Stimulated activated CD8-positive, alpha-beta memory T cell treated with anti-CD3 and anti-CD28 coated beads, Interleukin-7, amount 100 ng/mL, for 1 hour (primary cell): ENCODE measurements at places on chromosomes 5 and 9.

DNA sequence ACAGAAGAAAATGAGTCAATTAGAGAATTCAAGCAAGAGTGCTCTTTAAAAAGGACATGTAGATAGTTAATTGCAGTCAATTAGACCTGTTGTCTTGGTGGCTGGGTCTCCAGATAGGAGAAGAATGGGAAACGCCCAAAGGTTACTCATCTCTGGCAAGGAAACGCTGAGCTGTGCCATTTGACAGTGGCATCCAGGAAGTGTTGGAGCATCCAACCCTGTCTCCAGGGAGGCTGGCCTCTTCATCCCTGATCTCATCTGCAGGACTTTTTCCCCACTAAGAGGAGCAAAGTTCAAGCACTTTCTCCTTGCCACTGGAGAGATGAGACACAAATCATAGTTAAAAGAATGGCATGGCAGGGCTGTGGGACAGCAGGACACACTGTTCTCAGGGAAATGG is 111.7 kb upstream of the MSX2 start:
- no peak for DNase-seq

GRCh38 chr5:175378444-175379028 is 65.4 kb downstream of the DRD1 start:
- DNase-seq: no peak

DNA sequence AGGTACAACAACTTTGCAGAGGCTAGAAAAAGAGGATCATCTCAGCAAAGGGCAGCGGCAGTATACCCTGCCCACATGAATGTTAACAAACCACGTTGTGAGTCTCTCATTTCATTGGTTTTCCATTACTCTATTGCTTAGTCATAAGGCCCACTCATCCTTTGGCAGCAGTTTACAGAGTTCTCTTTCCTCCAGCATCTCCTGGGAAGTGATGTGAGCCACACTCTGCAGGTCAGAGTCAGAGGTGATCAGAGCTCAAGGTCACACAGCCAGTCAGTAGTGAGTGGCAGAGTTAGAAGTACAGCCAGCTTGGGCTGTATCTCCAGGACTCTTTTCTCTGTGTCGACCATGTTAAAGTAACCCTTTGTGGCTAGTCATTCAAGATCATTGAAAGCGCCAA is 599.6 kb upstream of the GRAMD2B start:
- DNase-seq: no peak

GRCh38 chr5:98599016-98599415 is 174.4 kb upstream of the RGMB start:
- no peak for DNase-seq

GRCh38 chr9:89165341-89165740 is 13.3 kb downstream of the SHC3 start:
- no peak for DNase-seq

- no peak for DNase-seq
Measured at GRCh38 chr9:129335464-129336129, 157.5 kb upstream of the IER5L start.

DNA sequence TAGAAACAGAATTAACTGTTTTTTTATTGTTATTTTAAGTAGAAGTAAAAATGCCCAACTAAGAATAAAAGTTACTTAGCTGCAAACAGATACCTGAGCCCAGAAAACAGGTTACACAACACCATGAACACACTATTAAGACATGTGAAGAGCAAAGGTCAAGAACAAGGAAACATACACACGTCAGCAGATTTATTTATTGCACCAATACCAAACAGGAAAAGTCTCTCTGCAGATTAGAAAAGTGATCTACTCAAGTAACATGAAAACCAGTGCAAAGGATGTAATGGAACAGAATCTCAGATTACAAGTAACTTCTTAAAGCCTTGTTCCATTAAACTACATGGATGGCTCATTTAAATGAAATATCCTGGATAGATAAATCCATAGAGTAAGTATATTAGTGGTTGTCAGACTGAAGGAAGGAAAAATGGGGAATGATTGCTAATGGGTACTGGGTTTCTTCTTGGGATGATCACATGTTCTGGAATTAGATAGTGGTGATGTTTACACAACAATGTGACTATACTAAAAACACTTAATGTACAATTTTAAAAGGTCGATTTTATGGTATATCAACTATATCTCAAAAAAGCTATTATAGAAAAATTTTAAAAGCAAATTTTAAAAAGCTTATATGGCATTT is 6.1 kb downstream of the SAR1B start:
- no peak for DNase-seq

DNA sequence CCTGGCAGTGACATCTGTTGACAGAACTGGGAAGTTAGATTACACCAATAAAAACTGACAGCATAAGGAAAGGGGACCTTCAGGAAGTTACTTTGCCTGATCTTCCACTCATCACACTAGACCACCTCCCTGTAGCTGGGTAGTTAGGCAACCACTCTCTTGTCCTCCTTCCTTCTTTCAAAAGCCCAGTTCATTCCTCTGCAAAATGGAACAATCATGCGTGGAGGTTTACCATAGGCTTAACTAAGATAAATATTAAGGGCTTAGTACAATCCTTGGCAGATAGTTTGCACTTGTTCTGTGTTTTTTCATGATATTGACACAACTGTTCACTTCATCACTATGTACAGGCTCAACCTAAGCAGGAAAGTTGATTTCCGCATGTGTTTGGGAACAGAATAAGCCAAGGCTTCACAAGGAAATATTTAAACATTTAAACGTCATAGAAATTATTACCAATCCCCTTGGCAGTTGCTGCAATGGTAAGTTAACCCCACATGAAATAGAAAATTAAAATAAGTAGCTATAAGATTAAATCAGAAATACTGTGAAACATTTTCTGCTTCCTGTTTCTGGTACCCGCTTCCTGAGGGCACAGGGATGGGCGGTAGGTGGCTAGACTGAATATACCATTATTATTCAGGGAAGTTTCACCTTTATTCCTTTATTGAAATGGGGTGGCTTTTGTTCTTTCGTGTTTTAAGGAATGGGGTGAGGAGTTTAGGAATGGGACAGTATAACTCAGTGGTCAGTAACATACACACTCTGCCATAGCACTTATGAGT is 9.9 kb upstream of the PTGER4 start:
- no peak for DNase-seq

DNA sequence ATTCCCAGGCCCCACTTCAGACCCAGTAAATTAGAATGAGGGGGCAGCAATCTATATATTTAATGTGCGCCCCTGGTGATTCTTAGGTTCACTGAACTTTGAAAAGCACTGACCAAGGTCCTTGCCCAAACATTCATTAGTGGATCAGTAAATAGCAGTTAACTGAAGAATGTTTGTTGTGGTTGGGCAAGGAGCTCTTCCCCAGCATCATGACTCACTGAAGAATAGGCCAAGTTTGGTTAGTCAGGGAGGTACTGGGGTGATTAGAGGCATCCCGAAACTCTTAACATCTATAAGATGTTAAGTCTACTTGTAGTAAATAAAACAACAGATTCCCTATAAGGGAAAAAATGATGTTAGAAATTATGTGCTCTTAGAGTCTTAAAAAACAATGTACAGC is 833 bp upstream of the MROH2B start:
- DNase-seq: no peak

- DNase-seq: no peak
Measured at GRCh38 chr5:124283031-124283430, 463.4 kb downstream of the ZNF608 start.

GRCh38 chr5:173703466-173703865 is 87.0 kb upstream of the BOD1 start:
- DNase-seq: no peak

- no peak for DNase-seq
Measured at GRCh38 chr5:141135030-141135717, at the start of gene PCDHB5. Gene PCDHB5, plus strand, starts transcription at chr5:141135206. Its CDS starts 229 bp downstream, at chr5:141135435.

DNA sequence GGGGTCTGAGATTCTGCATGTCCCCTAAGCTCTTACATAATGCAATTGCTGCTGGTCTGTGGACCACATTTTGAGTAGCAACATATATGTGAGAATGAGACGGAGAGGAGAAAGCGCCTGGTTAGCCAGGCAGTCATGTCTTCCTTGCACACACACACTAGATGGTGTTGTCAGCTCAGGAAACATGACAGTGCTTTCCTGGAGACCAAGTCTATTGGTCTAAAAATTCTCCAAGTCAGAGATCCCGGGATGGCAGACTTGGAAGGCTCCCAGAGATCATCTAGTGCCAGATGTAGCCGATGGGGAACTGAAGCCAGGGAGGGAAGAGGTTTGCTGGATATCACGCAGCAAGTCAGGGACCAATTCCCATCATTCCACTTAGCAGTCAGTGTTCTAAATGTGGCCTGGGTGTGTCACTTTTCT is 53.4 kb downstream of the GALNT12 start:
- DNase-seq: no peak

- no peak for DNase-seq
Measured at GRCh38 chr5:58056546-58056945, 403.3 kb downstream of the PLK2 start.

GRCh38 chr5:82018462-82018861 is 46.6 kb downstream of the ATG10 start:
- no peak for DNase-seq

GRCh38 chr9:130908146-130908877 is 11.7 kb upstream of the QRFP start:
- no peak for DNase-seq

GRCh38 chr9:33044677-33045282 is 19.7 kb downstream of the DNAJA1 start:
- DNase-seq: no peak

DNA sequence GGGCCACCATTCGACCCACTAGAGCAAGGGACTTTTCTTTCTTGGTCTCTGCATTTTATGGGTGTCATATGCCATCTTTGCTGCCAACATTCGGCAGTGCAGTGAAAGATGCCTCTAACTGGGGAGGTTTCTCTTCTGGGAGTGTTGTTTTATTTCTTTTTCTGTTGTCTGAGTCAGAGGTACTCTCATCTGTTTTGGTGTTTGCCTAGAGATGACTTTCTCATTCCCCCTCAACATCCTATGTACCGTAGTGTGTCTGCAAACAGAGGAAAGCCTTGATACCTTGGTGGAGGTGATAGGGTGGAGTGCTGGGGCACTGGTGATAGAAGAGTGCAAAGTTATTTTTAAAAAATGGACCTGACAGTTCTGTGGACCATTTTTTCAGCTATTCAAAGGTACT is 182.1 kb downstream of the ARHGAP26 start:
- no peak for DNase-seq

DNA sequence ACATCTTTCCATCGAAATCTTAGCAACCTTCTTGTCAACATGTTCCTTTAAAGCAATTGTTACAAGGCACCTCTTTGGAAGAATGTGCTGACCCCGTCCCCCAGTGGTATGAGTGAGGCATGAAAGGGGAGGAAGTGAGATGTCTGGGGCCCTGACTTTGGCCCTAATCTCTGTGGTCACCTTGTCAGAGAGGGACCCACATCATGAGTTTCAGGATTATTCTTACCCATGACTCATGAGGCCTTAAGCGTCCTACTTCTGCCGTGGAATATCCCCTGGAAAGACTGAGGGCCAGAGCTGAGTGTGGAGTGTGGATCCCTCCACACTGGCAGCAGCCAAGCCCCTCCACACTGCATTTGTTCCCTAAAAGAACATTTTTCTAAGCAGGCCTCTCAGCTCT is 81.2 kb downstream of the FSTL4 start:
- no peak for DNase-seq

GRCh38 chr9:118463419-118463818 is 759.2 kb downstream of the TLR4 start:
- no peak for DNase-seq

- no peak for DNase-seq
Measured at GRCh38 chr5:68688547-68688946, 405.3 kb upstream of the SLC30A5 start.

- DNase-seq: no peak
Measured at GRCh38 chr5:17314907-17315471, 97.6 kb downstream of the BASP1 start.

DNA sequence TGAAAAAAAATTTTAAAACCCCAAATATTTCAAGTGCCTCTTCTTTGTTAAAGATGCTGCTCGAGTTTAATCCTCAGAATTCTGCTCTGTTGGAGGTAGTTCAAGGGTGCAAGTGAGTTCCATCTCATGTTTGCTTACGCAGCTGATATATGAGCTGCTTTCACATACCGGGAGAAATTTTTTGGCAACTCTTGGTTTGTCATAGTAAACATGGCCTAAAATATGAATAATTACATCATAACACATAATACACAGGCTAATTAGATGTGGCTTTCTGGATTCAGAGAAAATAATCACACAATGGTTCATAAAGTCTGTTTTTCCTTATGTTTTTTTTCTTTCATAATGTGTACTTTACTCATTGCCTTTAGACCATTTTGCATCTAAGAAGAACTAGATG is 1134.1 kb downstream of the PTPRD start:
- DNase-seq: no peak

DNA sequence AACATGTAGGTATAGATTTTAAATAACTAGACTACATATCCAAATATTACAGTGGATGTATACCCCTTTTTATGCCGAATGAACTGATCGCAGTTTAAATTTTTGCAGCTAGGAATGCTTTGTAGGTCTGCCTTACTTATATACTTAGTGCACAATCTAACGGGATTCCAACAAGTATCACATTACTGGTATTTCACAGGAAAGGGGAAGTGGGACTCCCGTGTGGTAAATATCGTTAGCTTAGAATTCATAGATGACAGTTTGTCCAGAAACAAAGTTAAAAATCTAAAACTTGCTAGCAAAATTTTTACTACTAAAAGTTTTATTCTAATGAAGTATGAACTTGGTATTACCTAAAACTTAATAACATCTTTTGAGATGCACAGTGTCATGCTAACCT is 193.5 kb upstream of the TLX3 start:
- DNase-seq: no peak

GRCh38 chr5:16617274-16617968 is 624 bp upstream of the RETREG1 start:
- DNase-seq: no peak

DNA sequence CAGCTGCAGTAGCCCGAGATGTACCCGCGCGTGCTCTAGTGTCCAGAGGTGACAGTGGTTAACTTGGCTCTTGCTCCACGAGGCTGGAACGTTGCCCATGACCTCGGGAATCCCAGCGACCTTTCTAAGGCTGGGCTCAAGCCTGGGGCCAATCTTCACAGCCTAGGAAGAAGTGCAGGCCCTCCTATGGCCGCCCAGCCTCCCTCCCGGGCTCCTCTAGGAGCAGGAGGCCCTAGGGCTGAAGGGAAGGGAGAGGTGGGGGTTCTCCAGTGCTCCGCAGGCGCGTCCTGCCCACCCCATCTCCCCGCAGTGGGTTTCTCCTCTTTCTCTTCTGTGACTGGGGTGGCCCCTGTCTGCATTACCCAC is 13.3 kb downstream of the NR2F1 start:
- DNase-seq: no peak

- no peak for DNase-seq
Measured at GRCh38 chr9:111854799-111855198, 41.8 kb upstream of the UGCG start.

GRCh38 chr9:105206821-105207699 is 37.4 kb upstream of the SLC44A1 start:
- DNase-seq: no peak

- no peak for DNase-seq
Measured at GRCh38 chr5:124401476-124402143, 344.8 kb downstream of the ZNF608 start.

DNA sequence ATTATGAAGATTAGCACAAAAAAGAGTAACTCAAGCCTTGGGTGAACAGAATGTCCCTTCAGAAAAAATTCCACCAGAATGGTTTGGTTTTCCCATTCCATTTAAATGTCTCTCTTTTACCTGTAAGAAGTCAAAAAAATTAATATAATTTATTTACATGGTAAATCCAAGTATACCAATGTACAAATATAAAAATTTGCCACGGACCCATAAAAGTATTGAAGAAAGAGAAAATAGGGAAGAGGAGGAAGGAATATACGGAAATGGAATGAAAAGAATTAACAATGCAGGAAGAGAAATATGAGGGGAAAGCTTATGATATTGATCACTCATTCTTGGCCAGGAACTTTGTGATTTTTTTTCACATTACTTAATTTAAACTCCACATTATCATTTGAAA is at the start of gene OR13C9:
TSS of gene OR13C9 (minus strand) at position 101 of the 400 bp plus-strand sequence. CDS start at position 101, 0 bp downstream.
- DNase-seq: no peak
